ENCODE measurements at places on chromosomes 5 and 9. TPM values are rescaled to one million over a fixed set of nuclear protein-coding genes. Genes with fewer than 3 reads are reported as not detected.
A peak's percentile ranks its signal among the peaks of the same experiment; 100 is the strongest.

- DNase-seq, result no peak
Measured at GRCh38 chr5:78886341-78887230, 98.5 kb downstream of the ARSB start.

DNA sequence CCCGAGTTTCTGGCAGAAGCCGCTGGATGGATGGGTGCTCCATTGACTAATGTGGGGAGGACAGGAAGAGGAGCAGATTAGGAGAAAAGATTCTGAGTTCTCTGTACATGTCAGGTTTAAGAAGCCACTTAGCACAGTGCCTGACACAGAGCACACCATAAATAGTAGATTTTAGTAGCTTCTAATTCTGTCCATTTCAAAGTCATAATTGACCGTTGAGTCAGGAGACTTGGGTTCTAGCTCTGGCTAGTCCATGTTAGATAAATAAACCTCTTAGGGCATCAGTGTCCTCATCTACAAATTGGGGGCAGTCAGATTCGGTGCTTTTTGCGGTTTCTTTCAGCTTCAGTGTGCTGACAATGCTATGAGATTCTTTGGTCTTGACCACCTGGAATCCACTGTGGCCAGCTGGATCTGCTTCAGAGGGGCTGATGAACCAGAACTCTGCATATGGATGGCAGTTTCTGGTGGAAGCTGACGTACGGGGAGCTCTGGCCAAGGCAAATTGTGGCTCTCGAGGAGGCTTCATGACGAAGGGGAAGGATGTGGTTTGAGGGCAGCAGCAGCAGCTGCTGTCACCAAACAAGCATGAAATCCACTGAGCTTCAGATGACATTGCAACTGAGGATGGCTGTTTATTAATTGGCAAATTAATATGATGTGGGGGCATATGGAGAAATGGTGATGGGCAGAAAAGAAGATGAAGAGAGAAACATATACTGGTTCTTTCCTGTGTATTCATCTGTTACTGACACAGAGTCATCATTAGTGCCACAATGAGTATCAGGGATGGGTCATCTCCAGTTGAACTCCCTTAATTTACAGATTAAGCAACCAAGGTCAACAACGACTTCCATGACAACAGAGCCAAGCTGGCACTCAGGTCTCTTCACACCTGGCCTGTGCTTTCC is 134.4 kb downstream of the AOPEP start:
- peak; percentile 66 for DNase-seq

- peak; percentile 43 for DNase-seq
Measured at GRCh38 chr9:101601904-101602765, 7.4 kb upstream of the PPP3R2 start.

DNA sequence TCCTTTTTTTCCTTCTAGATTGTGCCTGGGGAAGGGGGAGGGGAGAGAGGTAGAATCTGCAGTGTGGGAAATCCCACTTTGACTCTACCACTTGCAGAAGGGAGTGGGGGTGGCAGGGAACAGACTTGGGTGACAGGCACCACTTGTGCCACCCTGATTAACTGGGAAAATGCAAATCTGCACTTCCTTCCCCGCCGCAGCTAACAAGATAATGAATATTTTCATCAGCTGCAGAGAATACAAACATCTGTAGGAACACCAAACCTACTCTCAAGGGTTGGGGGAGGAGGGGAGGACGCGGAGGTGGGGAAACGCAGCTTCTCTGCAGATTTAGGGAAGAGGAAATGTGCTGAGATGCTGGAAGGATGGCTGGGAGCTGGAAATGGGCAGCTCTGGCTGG is 73.5 kb downstream of the TRIM32 start:
- DNase-seq, result no peak

- DNase-seq, result no peak
Measured at GRCh38 chr5:72180925-72181324, 73.7 kb downstream of the MAP1B start.

- DNase-seq, result no peak
Measured at GRCh38 chr5:15791274-15791673, 291.3 kb downstream of the FBXL7 start.

- DNase-seq, result no peak
Measured at GRCh38 chr5:127555826-127556225, 38.4 kb downstream of the PRRC1 start.

DNA sequence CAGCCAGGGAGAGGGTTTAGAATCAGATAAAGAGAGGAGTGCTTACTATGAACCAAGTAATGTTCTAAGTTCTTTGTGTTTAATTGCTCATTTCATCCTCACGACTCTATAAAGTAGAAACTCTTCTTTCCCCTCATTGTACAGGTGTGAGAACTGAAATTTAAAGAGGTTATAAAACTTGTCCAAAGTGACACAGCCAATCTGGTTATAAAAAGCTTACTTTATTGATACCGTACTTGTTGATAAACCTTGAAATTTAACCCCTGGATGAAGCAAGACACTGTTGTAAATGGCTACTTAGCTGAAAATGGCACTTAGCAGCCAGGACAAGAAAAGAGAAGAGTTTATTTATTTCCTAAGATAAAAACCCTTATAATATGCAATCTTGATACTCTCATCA is 702.4 kb downstream of the KCTD16 start:
- DNase-seq, result no peak

ALG2 gene
- 34.1 TPM for total RNA-seq

SLC2A6 gene
- 11.6 TPM for total RNA-seq

C9orf153 gene
- not detected for total RNA-seq

COQ4 gene
- 30.8 TPM for total RNA-seq

PCDH1 gene
- total RNA-seq, result 0.16 TPM

SLCO6A1 gene
- total RNA-seq, result not detected

TAF7 gene
- total RNA-seq, result 74.3 TPM

PPP3R2 gene
- total RNA-seq, result not detected

BRINP1 gene
- not detected for total RNA-seq

Data from HFFc6 (cell line).